ENCODE measurements at places on chromosomes 3 and 15. TPM values are rescaled to one million over a fixed set of nuclear protein-coding genes. Genes with fewer than 3 reads are reported as not detected.

- no peak for DNase-seq
- no peaks in the 10 kb centered on the region for H3K27me3 ChIP-seq
- H3K27ac ChIP-seq: no peak overlapping the region
Measured at GRCh38 chr3:99706410-99706809, 68.0 kb downstream of the COL8A1 start.

RTP1 gene
- total RNA-seq: not detected

GRCh38 chr3:129473769-129474152 lies 33.7 kb downstream of the IFT122 start:
- no peak overlapping the region for H3K27ac ChIP-seq
- H3K27me3 ChIP-seq: no peaks in the 10 kb centered on the region
- no peak overlapping the region for H3K4me3 ChIP-seq

SLC12A1 gene
- total RNA-seq: not detected

DNA sequence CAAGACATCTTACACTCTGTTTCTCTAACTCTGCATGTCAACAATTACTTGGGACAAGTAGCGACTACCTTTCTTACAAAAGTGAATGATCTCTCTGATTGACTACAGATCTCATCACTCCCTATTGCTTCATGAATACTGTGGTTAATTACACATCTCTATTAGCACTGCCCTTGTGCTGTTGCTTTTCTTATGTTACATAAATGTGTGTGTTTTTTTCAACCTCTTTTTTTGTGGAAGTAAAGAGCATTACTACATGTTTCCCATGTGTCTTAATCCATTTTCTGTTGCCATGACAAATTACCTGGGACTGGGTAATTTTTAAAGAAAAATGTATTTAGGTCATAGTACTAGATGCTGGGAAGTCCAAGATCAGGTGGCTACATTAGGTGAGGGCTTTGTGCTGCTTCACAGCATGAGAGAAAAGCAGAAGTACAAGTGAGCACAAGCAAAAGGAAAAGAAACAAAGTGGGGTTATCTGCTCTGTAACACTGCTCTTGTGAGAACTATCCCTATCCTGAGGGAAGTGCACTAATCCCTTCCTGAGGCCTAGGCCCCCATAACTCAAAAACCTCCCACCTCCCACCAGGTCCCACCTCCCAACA lies 298.2 kb upstream of the SATB1 start:
- H3K4me1 ChIP-seq: peaks cover 44% of the 10 kb centered on the region
- H3K36me3 ChIP-seq: no peaks in the 10 kb centered on the region
- no peak for DNase-seq
- no peak overlapping the region for H3K4me3 ChIP-seq
- no peaks in the 10 kb centered on the region for H3K27me3 ChIP-seq

GRCh38 chr3:142433110-142433509 lies 14.7 kb downstream of the XRN1 start:
- peaks cover 48% of the 10 kb centered on the region for H3K36me3 ChIP-seq
- H3K27ac ChIP-seq: no peak overlapping the region
- no peak for DNase-seq
- no peaks in the 10 kb centered on the region for H3K27me3 ChIP-seq

DNA sequence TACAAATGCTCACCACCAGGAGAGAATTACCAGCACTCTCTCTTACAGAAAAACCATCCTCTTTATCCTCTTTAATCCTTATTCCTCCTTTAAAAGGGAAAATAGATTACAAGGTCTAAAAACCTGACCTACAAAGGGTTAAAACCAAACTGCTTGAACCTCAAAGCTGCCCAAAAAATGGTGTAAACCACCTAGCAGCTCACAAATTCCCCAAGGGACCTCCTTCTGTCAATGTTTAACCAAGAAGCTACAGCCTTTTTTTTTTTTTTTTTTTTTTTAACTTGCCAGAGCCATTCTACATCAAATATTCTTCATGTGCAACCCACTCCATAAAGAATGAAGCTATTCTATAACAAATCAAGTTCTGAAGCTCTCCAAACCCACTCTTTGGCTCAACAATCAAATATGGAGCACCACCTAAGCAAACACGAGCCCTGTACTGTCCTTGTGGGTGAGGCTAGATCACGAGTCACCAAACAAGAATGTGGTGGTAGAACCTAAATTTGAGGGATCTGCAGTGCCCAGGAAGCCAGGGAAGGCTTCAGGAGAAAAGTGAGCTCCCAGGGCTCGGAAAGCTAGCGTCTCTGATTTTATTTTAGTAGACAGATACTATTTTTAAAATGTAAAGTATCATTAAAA lies 20.1 kb downstream of the OSBPL10 start:
- H3K4me1 ChIP-seq: peaks cover 80% of the 10 kb centered on the region
- DNase-seq: no peak
- no peaks in the 10 kb centered on the region for H3K27me3 ChIP-seq
- peak overlapping the region; percentile 94 for H3K27ac ChIP-seq

DNA sequence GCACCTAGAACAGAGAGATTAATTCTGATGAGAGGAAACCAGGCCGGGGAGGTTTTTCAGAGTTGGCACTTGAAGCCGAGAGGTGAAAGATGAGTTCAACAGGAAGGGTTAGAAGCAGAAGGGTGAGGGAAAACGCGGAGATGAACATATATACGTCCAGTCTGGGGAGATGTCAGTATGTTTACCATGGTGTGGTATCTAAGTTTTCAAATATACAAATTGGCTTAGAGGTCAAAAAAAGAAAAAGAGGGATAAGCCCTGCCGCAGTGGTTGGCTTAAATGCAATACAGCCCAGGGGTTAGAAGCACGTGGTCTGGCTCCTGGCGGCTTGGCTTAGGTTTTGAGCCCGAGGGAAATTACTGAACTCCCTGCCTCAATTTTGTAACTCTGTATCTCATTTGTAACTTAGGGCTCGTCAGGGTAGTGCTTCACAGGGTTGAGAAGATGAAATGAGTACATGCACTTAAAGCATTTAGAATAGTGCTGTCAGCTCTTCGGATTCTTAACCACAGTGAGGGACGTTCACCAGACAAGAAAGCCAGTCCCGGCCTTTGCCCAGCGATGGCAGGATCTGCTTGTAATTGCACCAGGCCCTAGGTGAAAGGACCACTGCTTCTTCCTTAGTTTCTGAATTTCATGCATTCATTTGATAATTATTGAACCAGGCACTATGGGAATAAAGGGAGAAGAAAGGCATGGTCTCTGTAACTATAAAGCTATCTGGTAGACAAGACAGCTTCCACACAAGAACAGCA lies 6.4 kb downstream of the HES1 start:
- H3K4me1 ChIP-seq: peaks cover 38% of the 10 kb centered on the region
- no peaks in the 10 kb centered on the region for H3K36me3 ChIP-seq
- peak overlapping the region; percentile 57 for H3K27ac ChIP-seq
- peak overlapping the region; percentile 76 for H3K4me3 ChIP-seq
- peaks cover 6% of the 10 kb centered on the region for H3K27me3 ChIP-seq

GRCh38 chr15:68802373-68802772 lies 18.3 kb downstream of the ANP32A start:
- no peak overlapping the region for H3K27ac ChIP-seq
- no peak for DNase-seq
- no peaks in the 10 kb centered on the region for H3K27me3 ChIP-seq
- H3K4me1 ChIP-seq: peaks cover 84% of the 10 kb centered on the region

DNA sequence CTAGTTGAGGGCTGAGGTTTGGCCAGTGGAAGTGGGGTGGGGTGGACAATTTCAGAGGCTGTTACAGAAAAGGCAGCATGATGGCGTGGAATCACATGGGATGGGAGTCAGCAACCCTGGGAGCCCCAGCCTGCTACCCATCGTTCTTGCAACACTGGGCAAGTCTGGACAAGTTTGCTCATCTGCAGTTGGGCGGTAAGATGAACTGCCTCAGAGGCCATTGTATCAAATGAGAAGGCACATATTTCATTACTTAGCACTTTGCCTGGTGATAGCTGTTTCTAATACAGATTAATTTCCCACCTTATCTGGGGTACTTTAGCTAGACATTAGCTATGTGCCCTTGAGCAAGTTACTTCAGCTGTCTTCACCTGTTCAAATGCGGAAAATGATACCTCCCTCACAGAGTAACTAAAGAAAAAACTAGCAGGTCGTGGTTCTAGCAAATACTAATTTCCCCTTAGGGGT lies 248.9 kb downstream of the THSD4 start:
- peaks cover 2% of the 10 kb centered on the region for H3K27me3 ChIP-seq
- no peak overlapping the region for H3K27ac ChIP-seq
- H3K4me1 ChIP-seq: no peaks in the 10 kb centered on the region
- DNase-seq: no peak
- H3K4me3 ChIP-seq: no peak overlapping the region
- H3K36me3 ChIP-seq: no peaks in the 10 kb centered on the region

PRRT3 gene
- 4.2 TPM for total RNA-seq

DNA sequence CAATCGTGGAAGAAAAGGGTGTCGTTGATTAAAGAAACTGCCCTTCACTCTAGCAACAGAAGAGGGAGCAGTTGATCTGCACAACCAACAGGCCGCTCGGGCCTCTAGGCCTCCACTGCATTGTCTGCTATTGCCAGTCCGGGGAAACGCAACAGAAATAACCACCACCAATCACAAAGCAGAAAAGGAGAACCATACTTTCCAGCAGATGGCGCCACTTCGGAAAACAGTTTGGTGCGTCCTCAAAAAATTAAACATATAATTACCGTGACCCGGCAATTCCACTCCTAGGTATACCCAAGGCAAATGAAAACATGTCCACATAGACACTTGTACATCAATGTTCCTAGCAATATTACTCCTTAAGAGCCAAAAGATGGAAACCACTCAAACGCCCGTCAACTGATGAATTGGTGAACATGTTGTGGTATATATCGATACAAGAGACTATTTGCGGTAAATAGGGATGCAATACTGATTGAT lies 154.1 kb downstream of the TJP1 start:
- DNase-seq: no peak
- H3K27me3 ChIP-seq: peaks cover 12% of the 10 kb centered on the region
- no peaks in the 10 kb centered on the region for H3K36me3 ChIP-seq
- no peaks in the 10 kb centered on the region for H3K4me1 ChIP-seq

GRCh38 chr3:150699068-150699639 lies 4.6 kb downstream of the ERICH6 start:
- H3K4me1 ChIP-seq: peaks cover 19% of the 10 kb centered on the region
- no peak overlapping the region for H3K4me3 ChIP-seq
- H3K36me3 ChIP-seq: peaks cover 4% of the 10 kb centered on the region
- no peak for DNase-seq
- H3K27ac ChIP-seq: no peak overlapping the region

SST gene
- total RNA-seq: not detected

TUSC7 gene
- total RNA-seq: not detected

EXD1 gene
- total RNA-seq: not detected

- no peaks in the 10 kb centered on the region for H3K27me3 ChIP-seq
- H3K4me1 ChIP-seq: no peaks in the 10 kb centered on the region
- H3K27ac ChIP-seq: no peak overlapping the region
- no peaks in the 10 kb centered on the region for H3K36me3 ChIP-seq
- DNase-seq: no peak
Measured at GRCh38 chr3:123804676-123805075, 79.5 kb downstream of the MYLK start.

NUP210 gene
- 91.9 TPM for total RNA-seq

Data from activated B cell treated with CpG ODN at 0.5 μM for 24 hours (primary cell).